Jurkat, Clone E6-1 (cell line): ENCODE measurements at places on chromosomes 5 and 9.

DNA sequence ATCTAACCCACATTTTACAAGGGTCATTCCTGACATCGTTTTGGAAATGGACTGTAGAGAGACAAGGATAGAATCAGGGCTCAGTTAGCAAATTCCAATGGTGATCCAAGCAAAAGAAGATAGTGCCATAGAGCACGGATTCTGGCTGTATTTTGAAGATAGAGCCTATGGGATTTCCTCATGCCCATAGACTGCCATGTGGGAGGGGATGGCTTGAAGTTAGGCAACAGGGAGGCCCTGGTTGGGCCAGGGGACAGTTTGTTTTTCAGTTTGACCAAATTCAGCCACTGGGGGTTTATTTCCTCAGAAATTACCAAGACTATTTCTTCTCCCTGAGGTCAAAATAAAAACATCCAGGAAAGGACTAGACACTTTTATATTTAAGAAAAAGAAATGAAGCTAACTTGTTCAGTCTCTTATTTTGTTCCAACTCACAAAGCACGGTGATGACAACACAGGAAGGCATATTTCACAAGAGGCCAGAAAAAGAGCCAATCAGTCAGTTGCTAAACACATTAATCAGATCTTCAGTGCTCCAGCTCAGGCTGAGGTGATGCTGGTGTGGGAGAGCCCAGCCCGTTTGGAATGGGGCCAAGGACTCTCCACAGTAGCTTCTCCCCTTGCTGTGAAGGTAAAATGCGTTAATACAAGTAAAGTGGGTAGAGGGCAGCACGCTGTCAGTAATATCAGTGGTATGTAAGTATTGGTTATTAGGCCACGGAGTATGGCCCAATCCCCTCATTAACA is 4.4 kb upstream of the DCTN4 start:
- DNase-seq, result no peak

DNA sequence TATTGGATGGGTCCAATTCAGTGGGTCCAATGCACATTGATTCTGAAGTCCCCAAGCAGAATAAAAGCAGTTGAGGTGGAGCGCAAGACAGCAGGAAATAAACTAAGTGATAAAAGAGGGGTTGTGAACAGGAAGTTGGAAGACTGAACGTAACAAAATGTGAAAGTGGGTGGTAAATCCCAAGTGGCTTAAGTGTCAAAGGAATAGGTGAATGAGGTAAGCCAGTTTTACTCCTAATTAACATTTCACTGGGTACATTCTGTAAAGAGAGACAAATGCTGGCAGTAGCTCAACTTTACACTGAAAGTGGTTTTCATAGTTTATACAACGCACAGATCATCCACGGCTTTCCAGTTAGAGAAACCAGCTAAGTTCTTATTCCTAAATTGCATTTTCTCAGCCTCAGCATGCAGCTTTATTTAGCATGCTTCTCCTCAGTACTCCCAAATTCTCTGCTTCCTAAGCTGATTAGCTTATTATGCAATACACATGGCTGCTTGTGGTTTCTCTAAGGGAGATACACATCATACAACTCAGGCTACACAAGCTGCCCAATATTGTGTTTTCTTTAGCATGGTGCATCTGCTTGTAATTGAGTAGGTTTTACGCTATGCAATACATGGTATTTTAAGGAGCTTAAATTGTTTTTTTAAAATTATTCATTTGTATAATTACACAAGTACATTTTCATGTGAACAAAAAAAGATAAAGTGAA is 34.2 kb upstream of the HSD17B4 start:
- no peak for DNase-seq

DNA sequence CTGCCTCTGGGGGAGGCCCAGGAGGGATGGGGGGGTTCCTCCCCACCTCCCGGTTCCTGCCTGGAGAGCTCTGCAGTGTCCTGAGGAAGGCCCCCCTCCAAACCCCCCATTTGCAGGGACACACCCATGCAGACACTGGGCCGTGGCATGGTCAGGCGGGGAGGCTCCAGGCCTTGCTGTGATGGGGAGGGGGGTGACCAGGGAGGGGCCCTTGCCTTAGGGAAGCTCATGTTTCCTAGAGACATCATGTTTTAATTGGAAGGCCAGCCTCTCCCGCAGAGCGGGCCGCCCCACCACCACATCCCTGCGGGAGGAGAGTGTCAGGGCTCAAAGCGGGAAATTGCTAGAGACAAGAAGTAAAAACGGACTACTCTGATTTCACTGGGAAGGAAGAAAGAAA is 12.0 kb downstream of the PRRX2 start:
- no peak for DNase-seq

- DNase-seq, result no peak
Observed at GRCh38 chr5:170573660-170574059, 69.8 kb downstream of the KCNIP1 start.

- no peak for DNase-seq
Observed at GRCh38 chr5:179314606-179315355, 30.5 kb downstream of the ADAMTS2 start.

DNA sequence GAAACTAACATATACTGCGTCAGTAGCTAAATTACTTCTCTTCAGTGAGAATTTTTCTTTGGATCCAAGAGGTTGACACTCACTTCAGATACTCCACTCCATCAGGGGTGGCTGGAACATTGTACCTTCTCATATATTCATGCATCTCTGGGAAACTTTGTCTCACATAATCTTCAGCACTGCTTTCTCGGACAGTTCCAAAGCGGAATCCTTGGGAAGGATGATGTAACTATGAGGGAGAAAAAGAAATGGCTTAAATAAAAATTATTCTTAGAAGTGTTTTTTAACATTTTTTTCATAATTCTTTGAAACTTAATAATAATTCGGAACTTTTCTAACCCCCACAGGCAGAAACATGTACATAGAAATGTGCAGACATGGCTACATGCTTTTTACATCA is 33.4 kb upstream of the PPP3R2 start:
- no peak for DNase-seq

GRCh38 chr9:134549336-134549735 is 92.3 kb upstream of the COL5A1 start:
- DNase-seq, result no peak
